NCI-H1092 (cell line): ENCODE measurements at places on chromosomes 2 and 18.
A peak's percentile ranks its signal among the peaks of the same experiment; 100 is the strongest.

DNA sequence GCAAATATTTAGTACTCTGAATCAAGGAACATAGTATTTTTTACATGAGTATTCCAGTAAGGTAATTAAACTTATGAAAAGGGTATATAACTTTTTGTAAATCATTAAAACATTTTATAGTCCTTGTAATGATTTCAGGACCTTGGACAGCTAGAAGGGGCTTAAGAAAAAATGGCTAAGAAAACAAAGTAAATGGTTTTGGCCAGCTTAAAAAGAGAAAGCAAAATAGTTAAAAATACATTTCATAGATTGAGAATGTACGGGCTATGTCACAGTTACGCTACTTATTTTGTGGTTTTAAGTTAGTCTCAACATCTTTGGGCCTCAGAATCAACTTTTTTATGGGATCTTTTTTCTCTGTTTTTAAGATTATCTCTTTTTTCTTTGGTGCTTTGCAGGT is 26.7 kb downstream of the POLI start:
- DNase-seq, result no peak

DNA sequence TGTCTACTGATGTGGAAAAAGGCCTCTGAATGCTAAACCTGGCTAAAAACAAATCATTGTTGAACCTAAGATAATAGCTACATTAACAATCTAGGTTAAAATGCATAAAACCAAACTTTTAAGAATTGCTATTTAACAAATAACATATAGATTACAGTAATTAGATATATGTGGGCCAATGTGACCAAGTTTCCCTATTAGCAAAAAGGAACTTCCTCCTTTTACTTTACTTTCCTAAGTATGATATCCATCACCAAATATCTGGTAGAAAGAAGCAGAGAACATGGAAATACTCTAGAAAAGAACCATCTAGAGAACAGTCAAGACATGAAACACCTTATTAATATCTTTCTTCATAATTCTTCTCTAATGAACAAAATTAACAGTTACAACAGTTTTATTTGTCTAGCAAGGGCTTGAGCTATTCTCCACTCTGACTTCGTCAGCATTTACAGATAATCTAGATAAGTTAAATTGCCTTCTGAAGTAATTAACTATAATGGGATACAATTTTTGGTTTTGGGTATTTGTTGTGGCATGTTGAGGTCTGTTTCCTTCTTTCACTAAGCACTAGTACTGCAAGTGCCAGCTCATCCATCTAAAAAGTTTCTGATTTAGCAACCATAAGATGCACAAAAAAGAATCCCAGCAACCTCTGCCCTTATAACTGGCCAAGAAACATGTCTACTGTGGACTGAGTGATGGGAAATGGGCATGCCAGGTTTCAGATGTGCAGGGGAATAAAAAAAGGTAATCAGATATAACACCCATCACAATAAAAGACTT is 53.3 kb downstream of the MEMO1 start:
- DNase-seq, result no peak

GRCh38 chr2:238595750-238596570 is 169.2 kb downstream of the ASB1 start:
- DNase-seq, result no peak

GRCh38 chr2:190379249-190379964 is 28.7 kb upstream of the MFSD6 start:
- no peak for DNase-seq

GRCh38 chr2:43812006-43812405 is 26.6 kb downstream of the ABCG5 start:
- DNase-seq, result no peak

- DNase-seq, result no peak
These were observed 72.3 kb downstream of the LDLRAD4 start for GRCh38 chr18:13290856-13291271.

DNA sequence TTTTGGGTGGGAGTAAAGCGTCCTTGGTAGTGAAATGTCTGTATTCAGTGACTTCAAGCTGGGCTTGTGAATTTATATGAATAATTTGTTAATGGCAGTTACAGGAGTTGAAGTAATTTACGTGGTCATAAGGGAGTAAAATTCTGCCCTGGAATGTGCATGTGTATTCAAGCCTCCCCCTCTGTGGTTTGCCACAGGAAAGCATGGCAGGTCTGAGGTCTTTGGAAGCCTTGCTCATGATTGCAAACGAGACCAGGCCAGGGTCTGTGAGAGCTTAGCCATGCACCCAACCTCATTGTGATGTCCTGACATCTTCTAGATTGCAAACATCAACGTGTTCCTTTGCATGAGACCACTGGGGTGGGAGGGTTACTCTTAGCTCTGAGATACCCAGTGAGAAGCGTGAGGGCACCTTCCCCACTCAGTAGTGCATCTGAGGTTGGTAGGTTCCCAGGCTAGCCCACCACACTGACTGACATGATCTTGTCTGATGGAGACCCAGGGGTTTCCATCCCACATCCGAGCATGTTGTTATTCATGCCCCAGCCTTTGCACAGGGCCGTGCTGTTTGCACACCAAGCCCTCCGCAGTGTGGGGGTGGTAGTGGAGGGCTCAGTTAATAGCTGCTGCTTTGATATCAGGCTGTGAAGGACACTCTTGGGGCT is 216.5 kb downstream of the KLHL29 start:
- DNase-seq, result no peak

- DNase-seq, result no peak
These were observed 334.7 kb upstream of the GULP1 start for GRCh38 chr2:187956906-187957534.

DNA sequence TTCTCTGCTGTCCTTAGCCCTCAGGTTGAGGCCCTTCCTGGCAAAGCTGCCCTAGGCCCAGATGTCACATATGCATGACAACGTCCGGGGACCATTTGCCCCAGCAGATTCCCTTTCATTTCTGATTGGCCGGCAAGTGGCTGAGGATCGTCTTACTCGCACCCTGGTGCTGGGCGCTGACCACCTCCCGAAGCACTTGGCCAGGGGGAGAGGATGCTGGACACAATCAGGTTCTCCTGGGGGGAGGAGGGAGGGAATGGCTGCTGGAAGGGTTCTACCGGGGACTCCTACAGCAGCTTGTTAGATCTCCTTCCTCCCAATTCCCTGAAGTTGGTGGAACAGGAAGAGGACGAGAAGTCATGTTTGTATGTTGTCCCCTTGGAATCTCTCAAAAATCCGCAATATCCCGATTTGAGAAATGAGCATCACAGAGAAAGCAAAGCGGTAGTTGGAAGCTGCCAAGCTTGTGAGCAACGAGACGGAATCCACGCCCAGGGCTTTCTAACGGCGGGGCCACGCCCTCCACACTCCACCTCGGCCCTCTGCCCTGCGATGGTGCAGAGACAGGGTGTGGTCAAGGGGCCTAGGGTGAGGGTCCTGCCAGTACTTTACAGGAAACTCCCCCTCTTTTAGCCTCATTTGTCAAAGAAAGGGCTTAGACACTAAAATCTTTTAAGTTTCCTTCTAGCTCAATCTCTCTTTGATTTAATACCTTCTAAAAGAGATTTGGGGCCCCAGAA is 61.8 kb upstream of the YWHAQ start:
- no peak for DNase-seq

DNA sequence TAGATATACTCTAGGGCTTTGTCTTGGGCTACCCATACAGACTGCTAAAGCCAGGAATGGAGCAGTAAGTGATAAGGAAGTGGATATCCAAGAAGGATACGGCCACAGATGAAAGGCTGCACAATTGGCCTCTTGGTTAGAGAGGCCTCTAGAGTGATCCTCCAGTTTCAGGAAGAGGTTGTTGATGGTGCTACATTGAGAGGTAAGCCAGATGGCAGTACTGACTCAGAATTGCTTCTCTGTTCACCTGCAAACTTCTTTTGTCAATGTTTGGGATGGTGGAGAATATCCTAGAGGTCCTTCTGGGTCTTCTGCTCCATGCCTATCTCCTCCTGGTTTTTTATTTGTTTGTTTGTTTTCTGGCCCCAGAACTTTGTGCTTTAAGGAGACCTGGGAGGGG is 226.8 kb upstream of the LRRTM1 start:
- DNase-seq, result no peak

DNA sequence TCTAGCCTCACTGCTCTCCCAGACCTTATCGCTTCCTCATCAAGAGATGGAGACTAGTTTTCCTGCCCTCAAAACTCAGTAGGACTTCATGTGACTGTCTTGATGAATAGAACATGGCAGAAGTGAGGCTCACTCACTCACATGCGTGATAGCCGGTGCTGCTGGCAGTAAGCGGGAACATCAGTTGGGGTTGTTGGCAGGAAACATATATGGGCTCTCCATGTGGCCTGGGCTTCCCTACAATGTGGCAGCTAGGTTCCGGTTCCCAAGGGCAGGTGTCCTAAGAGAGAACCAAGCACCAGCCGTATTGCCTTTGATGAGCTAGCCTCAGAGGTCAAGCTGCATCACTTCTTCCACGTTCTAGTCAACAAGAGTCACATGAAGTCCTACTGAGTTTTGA is 15.2 kb upstream of the FAHD2A start:
- DNase-seq, result no peak

GRCh38 chr2:135074216-135074615 is 22.1 kb downstream of the RAB3GAP1 start:
- no peak for DNase-seq

DNA sequence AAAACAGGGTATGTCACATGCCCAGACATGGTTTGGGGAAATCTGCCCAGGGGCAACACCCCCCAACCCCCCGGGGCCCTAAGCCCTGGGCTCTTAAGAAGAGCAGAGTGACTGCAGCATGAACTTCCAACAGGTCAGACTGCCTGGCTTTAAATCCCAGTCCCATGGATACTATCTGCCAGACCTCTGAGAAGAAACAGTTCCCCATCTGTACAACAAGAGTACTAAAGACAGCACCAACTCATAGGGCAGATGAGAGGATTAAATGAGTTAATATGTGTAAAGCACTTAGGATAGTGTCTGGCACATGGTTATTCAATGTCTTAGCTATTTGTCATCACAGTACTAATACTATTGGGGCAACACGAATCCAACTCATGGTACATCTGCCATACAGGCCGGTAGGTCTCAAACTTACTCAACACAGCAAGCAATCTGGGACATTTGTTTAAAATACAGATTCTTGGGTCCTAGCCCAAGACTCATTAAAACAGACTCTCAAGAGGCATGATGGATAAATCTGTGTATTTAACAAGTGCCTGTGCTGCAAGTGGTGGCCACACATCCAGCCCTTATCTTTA is 23.4 kb downstream of the CDH2 start:
- no peak for DNase-seq

DNA sequence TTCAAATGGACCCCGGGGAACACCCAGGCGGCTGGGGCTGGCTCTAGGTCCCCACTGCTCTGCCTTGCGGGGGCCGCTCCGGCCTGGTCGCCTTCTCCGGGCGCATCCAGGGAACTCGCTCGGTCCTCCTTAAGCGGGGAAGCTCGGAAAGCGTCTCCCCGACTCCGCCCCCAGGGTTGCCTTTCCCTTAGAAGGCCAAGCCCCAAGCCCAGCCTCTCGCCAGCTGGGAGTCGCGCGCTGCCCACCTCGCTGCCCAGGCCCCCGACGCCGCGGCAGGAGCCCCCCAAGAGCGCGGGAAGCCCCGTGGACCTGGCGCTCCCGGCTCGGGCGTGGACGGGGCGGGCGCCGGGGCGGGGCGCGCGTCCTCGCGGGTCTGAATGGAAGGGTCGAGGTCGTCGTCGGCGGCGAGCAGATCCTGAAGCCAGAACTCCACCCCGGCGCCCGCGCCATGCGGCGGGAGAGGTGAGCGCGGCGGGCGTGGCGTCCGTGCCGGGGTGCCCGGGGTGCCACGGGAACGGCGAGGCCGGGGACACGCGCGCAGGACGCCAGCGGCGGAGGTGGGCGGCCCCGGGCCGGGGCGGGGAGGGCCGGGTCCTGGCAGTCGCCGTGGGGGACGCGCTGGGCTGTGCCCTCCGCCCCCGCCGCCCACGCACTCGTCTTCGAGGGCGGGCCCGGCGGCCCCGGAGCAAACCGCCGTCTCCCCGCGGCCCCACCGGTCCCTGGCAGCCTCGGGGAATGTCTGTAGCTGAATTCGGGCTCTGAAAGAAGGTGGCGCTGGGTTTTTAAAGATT is at the start of gene BOK:
Gene BOK, plus strand, starts transcription at position 214 of the 791 bp plus-strand sequence. CDS start 739 bp downstream, outside the sequence.
- no peak for DNase-seq

- DNase-seq, result peak; percentile 64
These were observed 58.2 kb downstream of the KLHL14 start for GRCh38 chr18:32714571-32715148.

GRCh38 chr2:46700435-46700834 is 215.2 kb downstream of the MCFD2 start:
- DNase-seq, result no peak

DNA sequence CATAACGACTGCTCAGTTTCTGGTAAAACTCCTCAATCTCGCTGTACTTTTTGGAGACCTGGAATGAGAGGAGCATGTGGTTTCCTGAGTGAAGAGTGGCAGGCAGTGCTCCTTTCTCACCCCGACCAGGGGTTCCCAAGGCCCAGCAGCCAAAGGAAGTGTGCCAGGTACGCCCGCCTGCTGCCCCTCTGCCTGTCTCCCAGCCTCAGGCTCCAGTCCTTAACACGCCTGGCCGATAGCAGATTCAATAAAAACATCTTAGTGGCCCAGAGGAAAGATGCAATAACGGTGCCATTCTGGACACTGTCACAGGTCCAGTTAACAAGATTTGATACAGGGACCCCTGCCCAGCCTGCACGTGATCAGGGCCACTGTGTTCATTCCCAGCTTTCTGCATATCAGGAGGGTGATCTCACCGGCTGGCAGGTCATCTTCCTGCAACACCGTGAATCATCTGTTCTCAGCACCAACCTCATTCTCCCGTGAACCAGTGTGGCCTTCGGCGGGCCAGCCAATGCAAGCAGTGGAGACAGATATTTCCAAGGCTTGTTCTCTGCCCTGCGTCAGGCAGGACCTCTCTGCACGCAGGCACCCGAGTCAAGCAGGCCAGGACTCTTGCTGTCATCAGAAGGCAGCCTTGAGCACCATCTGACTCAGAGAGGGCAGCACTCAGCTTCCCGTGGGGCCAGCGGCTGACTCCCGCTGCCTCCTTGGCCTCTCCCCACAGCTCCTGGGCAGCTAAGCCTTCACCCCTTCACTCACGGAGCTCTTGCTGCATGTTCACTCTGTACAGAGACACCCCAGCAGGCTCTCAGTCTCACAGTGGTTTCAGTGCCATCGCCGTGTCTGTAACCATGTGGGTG is 9.5 kb downstream of the HS1BP3 start:
- no peak for DNase-seq

GRCh38 chr2:196170606-196171247 is 651 bp downstream of the STK17B start:
- DNase-seq, result no peak

GRCh38 chr2:172012677-172013391 is 13.1 kb downstream of the METAP1D start:
- peak; percentile 27 for DNase-seq

- DNase-seq, result no peak
These were observed 191.4 kb downstream of the MBD2 start for GRCh38 chr18:54033052-54033451.

GRCh38 chr2:49714454-49714853 is 560.1 kb upstream of the FSHR start:
- DNase-seq, result no peak

DNA sequence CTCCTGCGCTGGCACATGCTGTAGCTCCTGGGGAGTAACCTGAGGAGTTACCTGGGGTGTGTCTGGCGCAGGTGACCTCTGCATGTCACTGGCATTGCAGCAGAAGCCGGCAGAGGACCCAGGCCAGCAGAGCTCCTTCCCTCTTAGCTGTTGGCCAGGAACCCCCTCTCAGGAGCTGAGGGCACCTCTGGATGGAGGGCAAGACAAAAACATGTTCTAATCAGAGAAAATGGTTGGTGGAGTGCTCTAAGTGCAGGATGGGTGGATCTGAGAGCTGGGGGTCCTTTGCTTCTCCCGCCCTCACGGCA is 44.9 kb upstream of the SNTG2 start:
- DNase-seq, result no peak
